ENCODE measurements at places on chromosomes 1 and 21.
A peak's percentile ranks its signal among the peaks of the same experiment; 100 is the strongest.

- no peak for DNase-seq
Observed at GRCh38 chr1:41045740-41046139, 24.2 kb upstream of the SLFNL1 start.

DNA sequence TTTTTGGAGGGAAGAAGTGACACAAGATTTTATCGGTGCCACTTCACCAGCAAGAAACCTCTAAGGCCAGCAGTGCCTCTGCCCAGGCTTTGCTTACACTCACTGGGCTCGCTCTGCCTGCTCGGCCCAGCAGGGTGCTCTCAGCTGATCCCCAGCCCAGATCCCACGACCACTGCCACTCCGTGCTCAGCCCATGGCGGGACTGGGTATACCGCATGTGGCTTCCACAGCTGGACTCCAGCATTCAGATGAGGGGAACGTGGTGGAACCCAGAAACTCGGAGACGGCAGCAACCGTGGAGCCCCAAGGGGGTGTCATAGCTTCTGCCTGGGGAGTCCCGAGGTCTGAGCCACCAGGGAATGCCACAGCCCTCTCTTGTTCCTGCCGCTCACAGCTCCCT lies 12.9 kb downstream of the USP25 start:
- DNase-seq, result no peak

GRCh38 chr1:216293683-216294082 lies 129.6 kb downstream of the USH2A start:
- no peak for DNase-seq

DNA sequence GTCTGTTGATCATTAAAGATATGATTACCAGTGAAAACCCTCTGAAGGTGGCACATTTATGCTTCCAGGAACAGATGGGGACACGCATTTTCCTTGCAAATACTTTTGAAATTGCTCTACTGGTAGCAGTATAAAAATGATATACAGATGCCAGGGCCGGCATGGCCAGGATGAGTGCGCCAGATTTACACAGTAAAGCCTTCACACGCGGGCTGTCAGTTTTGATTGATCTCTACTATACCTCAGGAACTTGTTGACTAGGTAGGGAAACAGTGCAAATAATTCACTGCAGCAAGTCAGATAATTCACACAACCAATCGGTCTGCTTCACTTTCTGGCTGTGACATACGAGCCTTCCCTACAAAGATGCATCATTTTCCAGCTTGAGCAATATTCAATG lies 123.2 kb upstream of the BARHL2 start:
- DNase-seq, result no peak

GRCh38 chr1:30765556-30766434 lies 8.2 kb upstream of the LAPTM5 start:
- no peak for DNase-seq

- no peak for DNase-seq
Observed at GRCh38 chr1:1189111-1189510, 15.4 kb downstream of the TTLL10 start.

DNA sequence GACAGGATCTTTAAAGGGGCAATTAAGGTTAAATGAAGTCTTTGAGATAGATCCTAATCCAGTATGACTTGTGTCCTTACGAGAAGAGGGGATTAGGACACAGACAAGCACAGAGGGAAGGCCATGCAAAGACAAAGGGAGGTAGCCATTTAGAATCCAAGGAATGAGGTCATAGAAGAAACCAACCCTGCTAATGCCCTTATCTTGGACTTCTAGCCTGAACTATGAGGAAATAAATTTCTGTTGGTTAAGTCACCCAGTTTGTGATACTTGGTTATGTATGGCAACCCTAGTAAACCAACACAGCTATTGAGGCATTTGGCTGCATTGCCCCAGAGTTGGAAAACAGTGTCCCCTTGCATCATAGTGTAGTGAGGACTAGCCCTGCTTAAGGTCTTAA lies 121.3 kb downstream of the MAST2 start:
- no peak for DNase-seq

GRCh38 chr1:117008656-117009055 lies 7.1 kb downstream of the CD101 start:
- DNase-seq, result no peak

GRCh38 chr1:160835751-160836150 lies 26.9 kb downstream of the CD244 start:
- no peak for DNase-seq

DNA sequence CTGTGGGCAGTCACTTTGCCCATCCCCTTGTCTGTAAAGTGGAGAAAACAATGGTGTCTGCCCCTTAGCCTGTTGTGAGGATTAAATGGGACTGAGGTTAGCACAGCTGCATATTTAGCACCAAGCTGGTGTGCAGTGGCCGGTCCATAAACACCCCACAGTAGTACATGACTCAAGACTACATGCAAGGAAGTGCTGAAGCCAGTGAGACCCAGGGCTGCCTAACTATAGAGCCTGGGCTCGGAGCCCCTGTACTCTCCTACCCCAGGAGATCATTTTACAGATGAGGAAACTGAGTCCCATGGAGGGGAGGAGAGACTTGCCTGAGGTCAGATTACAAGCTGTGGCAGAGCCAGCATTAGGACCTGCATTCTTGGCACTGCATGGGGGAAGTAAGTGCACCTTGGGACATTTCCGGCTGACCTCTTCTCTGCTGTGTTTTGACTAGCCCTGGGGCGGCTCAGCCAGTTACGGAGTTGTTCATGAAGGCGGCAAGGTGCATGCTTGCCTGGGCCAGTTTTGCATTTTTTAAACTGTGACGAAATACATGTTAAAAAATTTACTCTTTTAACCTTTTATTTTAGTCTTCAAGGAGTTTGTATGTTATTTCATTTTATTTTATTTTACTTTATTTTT lies 3.2 kb downstream of the SERINC2 start:
- no peak for DNase-seq

- no peak for DNase-seq
Observed at GRCh38 chr1:66374561-66375111, 159.3 kb upstream of the SGIP1 start.

GRCh38 chr1:11207898-11208611 lies 18.9 kb downstream of the ANGPTL7 start:
- DNase-seq, result no peak

- peak; percentile 30 for DNase-seq
Observed at GRCh38 chr1:33255347-33256220, 708 bp upstream of the ZNF362 start.

DNA sequence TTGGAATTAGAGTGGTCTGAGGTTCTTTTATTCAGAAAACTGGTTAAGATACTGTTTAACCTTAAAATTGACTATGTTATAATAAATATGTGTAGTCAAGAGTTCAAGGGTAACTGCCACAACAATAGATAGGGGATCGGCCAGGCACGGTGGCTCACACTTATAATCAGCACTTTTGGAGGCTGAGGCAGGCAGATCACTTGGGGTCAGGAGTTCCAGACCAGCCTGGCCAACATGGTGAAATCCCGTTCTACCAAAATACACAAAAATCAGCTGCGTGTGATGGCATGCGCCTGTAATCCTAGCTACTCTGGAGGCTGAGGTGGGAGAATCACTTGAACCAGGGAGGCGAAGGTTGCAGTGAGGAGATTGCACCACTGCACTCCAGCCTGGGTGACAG lies 39.5 kb downstream of the PDC start:
- DNase-seq, result no peak

DNA sequence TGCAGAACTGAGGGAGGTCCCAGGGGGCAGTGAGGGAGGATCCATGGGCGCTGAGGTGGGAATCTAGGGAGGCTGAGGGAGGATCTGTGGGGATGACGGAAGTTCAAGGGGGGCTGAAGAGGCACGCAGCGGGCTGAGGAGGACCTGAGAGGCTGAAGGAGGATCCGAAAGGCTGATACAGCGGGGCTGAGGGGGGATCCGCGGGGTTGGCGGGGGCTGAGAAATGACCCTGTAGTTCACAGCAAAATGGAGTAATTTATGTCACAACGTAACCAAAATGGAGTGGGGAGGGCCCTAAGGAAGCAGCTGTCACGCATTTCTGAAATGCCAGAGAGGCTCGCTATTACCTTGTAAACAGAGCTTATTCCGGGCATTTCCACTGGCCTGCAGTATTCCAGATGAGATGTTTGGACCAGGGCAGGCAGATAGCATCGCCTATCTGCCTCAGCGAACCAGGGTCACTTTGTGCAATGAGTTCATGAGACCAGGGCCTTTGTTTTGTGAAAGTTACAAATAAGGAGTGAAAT lies 926 bp upstream of the MRPL55 start:
- DNase-seq, result no peak

DNA sequence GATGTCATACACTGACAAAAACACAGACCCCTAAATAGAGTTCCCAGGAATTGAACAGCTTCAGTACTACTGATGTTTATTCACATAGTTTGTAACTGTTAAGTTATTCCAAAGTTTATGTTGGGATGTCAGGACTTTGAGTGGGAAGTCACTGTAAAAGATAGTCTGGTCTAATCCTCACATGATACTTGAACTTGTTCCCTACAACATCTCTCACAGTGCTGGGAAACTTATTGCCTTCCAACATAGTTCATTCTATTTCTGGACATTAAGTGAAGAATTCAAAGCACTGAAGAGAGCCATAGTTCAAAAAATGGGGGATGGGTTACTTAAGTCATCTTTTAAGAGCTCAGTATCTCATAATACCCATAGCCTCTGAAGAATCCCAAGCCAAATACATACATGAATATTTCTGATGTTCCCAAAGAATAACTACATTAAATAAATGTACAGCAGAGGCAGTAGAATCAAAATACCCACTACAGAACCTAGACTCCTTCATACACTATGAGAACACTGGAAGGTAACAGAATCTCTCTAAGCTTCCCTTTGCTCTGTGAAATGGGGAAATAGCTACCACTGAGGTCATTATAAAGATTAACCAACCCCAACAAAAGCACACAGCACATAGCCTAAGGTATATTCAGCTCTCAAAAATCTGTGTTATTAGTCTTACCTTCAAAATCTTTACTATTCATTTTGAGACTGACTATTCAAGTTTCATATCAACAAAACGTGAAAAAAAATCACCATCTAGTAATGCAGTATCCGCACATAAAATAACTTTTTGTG lies 81.4 kb downstream of the ESRRG start:
- DNase-seq, result no peak

GRCh38 chr1:168691541-168691940 lies 37.5 kb downstream of the DPT start:
- peak; percentile 88 for DNase-seq

- no peak for DNase-seq
Observed at GRCh38 chr1:112358798-112359408, 37.1 kb upstream of the CTTNBP2NL start.

DNA sequence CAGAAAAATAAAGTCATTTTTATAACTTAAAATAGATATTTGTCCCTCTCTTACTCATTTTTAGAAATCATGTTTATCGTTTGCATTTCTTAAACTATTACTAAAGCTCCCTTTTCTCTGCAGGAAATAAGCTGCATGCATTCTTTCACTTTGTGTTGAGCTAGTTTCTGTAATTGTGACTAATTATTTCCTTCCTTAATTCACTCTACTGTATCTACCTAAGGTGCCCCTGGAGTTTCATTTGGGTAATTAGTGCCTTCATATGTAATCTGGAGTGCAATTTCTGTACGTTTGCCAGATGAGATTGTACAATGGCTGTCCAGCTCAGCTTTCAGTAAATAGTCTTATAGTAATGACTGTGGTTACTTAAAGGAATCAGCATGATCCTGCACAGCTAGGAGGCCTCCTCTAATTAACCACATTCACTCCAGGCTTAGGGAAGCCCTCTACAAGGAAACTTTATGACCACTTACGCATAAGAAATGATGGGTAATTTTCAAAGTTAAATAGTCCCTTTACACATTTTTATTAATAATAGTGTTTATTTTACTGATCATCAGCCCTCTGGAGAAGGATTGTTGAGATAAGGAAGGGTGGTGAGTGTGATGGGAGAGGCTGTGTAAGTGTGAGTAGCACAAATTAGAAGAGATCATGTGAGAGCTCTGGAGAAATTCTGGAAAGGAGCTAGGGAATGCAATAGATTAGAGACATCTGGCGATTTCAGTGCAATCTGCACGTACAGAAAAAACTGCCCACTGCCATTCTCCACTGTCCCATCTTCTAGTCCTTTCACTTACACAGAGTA lies 86.8 kb downstream of the LRRC8C start:
- no peak for DNase-seq

DNA sequence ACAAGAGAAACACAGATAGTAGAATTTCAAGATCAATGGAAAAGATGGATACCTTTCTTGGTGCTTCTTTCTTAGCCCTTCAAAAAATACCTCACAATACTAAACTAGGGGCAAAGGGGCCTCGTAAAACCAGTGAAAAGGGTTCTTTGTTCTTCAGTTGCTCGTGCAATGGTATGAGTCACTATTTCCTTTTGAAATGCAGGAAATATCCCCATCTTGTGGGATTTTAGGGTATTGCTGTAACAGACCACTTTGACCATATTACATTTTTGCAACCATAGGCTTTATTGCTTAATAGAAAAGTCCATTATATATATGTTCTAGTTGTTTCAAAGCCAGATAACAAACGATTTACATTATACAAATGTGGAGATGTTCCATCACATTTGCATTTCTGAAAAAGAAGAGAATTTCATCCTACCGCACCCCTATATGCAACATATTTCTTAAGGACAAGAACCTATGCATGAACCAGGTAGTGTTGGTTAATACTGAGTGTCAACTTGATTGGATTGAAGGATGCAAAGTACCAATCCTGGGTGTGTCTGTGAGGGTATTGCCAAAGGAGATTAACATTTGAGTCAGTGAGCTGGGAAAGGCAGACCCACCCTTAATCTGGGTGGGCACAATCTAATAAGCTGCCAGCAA lies 88.6 kb upstream of the PKN2 start:
- DNase-seq, result no peak

DNA sequence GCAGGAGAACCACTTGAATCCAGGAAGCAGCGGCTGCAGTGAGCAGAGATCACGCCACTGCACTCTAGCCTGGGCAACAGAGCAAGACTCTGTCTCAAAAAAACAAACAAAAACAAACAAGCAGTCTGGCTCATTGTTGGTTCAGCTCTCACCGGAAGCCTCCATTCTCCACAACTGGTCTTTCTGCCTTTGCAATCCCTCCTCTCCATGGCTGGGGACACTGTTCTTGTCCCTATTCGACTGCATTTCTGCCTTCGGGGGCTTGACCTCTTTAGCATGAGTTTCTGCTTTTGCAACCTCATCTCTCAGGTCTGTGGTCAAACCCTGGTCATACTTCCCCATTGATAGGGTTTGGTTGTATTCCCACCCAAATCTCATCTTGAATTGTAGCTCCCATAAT lies 216.3 kb upstream of the NR5A2 start:
- DNase-seq, result no peak

DNA sequence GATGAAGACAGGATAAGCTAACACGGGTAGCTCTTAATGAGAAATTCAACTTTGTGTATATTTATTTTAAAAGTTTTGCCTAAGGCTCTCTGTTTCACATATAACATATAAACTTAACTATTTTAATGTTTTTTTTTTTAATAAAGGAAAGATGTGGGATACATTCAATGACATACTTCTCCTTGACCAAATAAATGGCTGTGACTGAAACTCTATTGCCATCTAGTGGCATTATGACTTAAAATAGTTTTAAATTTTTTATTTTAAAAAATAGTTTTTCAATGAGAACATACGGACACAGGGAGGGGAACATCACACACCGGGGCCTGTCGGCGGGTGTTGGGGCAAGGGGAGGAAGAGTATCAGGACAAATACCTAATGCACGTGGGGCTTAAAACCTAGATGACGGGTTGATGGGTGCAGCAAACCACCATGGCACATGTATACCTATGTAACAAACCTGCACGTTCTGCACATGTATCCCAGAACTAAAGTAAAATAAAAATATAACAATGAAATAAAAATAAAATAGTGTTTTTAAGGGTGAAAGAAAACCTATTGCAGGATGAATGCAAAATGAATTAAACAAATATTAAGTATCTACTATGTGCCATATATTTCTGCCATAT lies 83.4 kb downstream of the LYST start:
- no peak for DNase-seq

GRCh38 chr1:43444836-43445235 lies 8.9 kb downstream of the HYI start:
- no peak for DNase-seq
